ENCODE measurements at places on chromosomes 1 and 21.

DNA sequence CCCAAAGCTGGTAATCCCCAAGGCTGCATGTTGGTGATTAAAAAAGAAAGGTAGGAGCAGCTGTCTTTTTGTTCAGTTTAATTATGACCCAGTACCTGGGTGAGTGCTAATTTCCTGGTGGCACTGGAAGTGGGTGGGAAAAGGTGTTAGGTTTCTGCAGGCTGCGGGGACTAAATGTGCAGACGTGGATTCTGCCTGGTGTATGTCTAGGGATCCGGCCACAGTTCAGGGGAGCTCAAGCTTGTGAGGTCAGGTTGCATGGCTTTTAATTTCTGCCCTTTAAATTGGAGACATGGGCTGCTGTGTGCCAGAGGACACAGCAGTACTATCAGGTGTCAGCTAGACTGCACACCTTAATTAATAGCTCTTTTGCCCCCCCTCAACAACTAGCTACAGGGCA, 20.3 kb upstream of the TBX19 start:
- no peak for DNase-seq

DNA sequence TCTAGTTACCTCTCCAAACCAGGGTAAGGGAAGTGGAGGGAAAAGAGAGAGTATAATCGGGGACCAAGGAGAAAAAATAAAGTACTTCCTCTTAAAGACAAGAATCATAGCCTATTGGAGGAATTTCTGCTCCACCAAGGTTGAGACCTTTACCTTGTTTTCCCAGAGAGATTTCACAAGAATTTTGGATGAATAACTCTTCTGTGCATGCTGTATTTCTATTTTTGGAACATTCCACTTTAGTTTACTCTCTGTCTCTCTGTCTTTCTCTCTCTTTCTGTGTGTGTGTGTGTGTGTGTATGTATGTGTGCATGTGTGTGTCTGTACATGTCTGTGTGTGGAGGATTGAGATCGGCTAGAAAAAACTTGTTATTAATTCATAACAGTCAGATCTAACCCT, 318.4 kb upstream of the RGS18 start:
- no peak for DNase-seq

- DNase-seq = no peak
Measured at GRCh38 chr1:190098756-190099155, 378.9 kb downstream of the BRINP3 start.

- DNase-seq = peak; percentile 35
Measured at GRCh38 chr1:17059391-17060305, 5.8 kb upstream of the SDHB start.

GRCh38 chr1:182367926-182368325, 23.7 kb downstream of the GLUL start:
- no peak for DNase-seq

GRCh38 chr1:2022063-2022770, 3.1 kb downstream of the GABRD start:
- DNase-seq = no peak

Measured in CD4-positive, alpha-beta T cell treated with Interleukin-17A for 4 hours (primary cell).